ENCODE measurements at places on chromosomes 1 and 21.

- DNase-seq, result no peak
Measured at GRCh38 chr1:20345419-20345818, 54.7 kb downstream of the VWA5B1 start.

GRCh38 chr1:18765725-18766124 is 93.7 kb downstream of the TAS1R2 start:
- no peak for DNase-seq

- DNase-seq, result no peak
Measured at GRCh38 chr1:158248771-158249170, 5.5 kb upstream of the CD1A start.

GRCh38 chr1:119632841-119633240 is 15.2 kb downstream of the ZNF697 start:
- no peak for DNase-seq

DNA sequence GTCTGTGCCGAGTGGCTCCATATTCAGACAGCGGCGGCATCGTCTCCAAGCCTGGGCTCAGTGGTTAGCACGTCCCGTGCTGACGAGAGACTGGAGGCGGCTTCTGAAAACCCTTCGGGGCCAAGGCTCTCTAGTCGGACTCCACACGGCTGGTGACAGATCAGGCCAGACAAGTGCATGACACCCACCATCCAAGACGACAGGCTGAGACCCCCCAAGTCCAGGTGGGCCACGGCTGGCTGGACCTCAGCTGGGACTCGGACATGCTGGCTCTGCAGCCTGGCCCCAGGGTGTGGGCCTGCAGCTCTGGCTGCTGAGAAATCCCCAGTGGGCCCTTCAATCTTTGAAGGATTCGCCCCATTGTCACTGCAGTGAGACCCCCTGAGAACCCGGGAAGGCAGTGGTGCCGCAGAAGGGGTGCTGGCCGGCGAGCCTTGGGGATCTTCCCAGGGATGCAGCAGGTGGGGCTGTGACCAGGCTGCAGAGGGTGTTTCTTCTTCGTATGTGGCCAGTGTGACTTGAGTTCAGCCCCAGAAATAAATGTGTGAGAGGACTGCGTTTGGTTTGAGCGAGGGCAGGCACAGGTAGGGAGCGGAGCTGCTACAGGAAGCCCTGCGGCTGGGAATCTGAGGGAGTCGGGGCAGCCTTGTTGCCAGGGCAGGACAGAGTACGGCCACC is 15.9 kb upstream of the SLC19A1 start:
- DNase-seq, result no peak

GRCh38 chr1:118118469-118118868 is 66.6 kb downstream of the SPAG17 start:
- DNase-seq, result no peak

GRCh38 chr1:42052072-42052699 is 101.0 kb upstream of the GUCA2B start:
- DNase-seq, result no peak

- no peak for DNase-seq
Measured at GRCh38 chr1:79849388-79849787, 842.9 kb upstream of the ADGRL4 start.

- DNase-seq, result no peak
Measured at GRCh38 chr1:19427087-19427781, 58.1 kb downstream of the CAPZB start.

- no peak for DNase-seq
Measured at GRCh38 chr1:95301614-95302013, 67.6 kb downstream of the RWDD3 start.

- no peak for DNase-seq
Measured at GRCh38 chr1:212743901-212744475, 44.3 kb upstream of the BATF3 start.

DNA sequence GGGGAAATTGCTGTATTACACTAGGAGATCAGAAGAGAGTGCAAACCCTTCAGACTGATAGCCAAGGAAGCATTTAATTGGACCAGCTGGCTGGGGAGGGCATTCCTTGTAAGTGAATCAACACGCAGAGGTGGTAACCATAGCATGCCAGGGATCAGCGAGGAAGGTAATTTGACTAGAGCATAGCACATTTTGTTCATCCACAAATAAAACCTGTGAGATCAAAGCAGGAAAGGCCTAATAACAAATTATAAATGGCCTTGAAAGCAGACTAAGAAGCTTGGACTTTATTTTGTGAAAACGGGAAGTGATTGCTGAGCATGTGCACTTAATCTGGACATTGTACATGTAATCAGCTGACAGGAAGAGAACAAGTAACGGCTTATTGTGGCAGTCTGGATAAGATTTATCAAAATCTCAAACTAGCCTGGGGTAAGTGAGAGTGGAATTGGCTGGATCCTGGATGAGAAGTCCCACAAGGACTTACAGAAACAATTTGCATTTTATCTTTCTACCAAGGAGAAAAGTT is 11.7 kb upstream of the CD55 start:
- no peak for DNase-seq

- no peak for DNase-seq
Measured at GRCh38 chr1:22075718-22076117, 23.2 kb downstream of the CDC42 start.

DNA sequence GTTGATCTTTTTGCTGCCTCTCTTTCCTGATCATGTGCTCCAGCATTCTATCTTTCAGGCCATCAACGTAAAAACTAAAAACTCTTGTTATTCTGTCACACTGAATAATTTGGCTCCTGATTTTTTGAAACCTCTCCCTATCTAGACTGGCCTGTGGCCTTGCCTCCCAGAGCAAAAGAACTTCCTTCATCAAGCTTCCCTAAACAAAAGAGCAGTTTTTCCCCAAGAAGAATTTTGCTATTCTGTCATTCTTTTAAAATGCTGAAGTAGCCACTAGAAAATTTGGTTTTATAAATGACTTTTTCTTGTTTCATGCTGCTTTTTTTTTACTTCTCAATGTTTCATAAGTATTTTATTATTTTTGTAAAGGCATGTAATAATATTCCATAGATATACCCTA is 37.1 kb upstream of the CR2 start:
- no peak for DNase-seq

DNA sequence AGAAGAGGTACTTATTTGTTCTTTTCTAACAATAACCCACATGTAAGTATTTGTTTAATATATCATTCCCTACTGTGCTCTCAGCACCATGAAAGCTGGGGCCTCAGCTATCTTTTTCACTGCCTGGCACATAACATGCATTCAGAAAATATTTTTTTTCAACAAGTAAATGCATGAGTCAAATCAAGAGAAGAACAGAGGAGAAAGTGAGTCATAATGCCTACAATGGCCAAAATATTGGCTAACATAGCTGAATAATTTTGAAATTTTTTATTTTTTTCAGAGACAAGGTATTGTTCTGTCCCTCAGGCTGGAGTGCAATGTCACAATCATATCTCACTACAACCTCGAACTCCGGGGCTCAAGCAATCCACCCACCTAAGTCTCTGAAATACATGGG is 252.2 kb upstream of the ADAMTS5 start:
- peak; percentile 21 for DNase-seq

- DNase-seq, result no peak
Measured at GRCh38 chr1:22494144-22494543, 42.5 kb downstream of the ZBTB40 start.

DNA sequence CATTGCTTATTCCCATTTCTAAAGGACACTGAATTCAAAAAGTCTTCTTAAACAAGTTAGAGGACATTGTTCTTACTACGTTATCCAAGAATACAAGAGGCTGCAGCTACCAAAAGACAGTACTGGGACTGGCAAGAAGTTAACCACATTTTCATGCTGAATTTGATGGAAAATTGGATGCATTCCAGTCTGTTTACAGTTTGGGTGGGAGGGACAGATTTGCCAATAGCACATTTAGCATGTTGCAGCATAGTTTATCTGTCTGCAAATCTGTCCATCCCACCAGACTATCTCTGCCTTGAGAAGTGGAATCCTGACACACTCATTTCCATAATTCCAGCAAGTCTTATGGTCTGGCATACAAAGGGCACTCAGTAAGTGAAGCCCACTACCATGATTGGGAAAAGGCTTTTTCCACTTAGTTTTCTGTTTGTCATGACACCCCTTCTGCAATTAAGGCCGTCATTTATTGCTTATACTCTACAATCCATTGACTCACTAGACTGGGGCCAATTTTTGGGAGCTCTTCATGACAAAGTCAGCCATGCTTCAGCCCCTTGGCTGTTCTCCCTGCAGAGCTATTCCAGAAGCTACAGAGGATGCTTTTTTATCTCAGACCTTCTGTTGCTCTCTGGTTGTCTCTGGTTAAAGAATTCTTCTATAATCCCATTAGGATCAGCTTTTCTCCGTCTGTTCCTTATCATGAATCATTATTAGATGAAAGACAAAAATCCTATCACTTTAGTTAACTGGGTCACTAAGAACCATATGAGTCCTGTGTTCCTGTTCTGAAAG is 355.8 kb upstream of the PTBP2 start:
- DNase-seq, result no peak

DNA sequence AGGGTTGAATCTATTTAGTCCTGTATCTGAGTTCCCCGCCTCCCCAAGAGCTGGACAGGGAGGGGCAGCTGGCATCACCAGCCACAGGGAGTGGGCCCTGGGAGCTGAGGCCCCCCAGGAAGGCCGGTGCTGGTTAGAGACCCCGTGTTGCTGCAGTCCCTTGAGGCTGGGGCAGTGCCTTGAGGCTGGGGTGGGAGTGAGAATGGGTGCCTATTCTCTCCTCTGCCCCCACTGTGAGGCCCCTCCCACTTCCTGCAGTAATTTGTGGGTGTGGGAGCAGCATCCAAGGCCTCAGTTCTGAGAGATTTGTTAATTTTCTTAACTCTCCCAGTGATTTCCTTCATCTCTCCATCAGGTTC is 2.5 kb upstream of the TRAPPC3 start:
- no peak for DNase-seq

GRCh38 chr1:202562444-202563060 is 147.7 kb downstream of the SYT2 start:
- no peak for DNase-seq

DNA sequence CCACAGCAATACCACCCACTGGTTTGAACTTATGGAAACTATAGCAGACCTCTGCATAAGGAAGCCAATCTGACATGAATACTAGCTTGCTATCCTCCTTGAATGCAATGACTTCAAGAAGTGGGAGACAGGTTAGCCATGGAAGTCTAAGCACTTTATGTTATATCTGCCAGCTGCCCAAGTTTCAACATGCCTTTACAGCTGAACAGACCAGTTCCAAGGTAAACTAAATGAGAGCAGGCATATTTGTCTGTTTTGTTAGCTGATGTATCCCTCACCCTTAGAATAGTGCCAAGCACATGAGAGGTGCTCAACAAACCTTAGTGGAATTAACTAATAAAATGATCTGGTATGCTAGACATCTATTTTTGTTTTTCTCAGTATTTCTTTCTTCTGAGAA is 65.1 kb downstream of the ALG14 start:
- no peak for DNase-seq

- DNase-seq, result peak; percentile 33
Measured at GRCh38 chr1:75811211-75811981, 14.7 kb downstream of the MSH4 start.

DNA sequence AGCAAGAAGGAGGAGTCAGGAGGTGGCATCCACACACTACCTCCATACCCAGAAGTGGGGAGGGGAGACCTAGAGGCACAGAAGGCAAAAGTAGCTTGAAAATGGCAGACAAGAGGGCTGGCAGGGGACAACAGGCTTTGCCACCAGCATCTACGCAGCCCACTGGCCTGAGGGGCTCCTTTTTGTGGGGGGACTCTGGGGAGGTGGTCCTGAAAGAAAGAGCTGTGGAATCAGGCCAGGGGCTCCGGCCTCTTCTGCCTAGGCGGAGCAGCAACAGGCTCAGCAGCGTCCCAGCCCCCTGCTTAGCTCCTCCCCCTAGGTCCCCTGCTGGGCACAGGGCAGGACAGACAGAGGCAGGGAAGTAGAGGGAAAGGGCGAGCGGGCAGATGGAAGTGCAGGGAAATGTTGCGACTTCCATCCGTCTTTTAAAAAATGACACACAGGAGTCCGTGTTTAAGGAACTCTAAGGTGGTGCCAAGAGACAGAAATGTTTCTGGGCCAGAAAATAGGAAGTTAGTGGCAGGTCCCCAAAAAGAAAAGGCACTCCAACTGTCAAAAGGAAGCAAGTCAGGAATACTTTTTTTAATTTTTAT is 10.0 kb upstream of the LEFTY2 start:
- DNase-seq, result no peak

DNA sequence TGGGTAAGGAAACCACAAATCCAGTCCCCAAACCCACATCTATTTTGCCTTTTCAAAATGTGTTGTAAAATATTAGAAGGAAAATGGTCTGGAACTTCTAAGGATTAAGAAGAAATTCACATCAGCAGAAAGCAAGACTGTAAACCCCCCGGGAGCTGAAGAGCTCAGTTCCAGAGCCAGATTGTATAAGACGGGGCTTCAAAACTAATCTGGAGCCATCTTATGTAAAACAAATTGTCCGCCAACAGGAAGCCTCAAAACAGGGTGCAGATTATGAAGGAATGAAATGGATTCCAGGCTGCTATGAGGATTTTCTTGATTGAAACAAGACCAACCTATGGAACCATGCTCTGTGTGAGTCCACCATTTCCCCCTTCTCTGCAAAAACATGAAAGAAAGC is 25.1 kb upstream of the HUNK start:
- no peak for DNase-seq

DNA sequence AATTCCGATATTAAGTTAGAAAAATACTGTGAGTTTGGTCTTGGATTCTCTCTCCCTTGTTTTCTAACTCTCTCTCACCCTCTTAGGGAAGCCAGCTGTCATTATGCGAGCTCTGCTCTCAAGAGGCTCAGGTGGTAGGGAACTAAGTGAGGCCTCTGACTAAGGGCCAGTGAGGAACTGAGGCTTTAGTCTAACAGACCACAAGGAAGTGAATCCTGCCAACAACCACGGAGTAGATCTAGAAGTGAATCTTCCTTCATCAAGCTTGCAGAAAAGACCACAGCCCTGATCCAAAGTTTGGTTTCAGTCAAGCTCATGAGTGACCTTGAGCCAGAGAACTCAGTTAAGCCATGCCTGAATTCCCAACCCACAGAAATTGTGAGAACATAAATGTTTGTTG is 180.1 kb upstream of the PRMT6 start:
- no peak for DNase-seq

DNA sequence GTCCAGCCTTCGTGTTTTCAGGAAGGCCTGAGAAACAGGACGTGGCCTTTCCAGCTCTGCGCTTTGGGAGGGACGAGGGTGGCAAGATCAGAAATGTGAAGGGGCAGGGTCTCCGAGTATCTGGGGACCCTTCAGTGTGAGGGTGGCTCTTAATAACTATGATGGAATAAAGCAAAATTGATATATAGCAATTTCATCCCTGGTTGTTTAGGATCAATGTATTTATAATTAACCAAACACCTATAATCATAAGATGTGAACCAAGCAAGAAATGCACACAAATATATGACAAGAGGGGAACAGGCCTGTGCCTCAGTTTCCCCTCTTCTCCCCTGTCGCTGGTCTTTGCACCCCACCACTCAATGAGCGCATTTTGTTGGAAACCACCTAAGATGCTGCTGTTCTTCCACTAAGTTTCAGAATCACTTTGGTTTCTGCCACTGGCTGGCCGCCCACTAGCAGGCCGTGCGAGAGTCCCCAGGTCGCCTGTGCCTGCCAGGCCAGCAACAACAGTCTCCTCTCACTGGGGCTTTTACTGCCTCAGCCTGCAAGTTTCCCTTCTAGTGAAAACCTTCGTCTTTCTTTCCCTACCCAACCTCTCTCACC is 36.6 kb downstream of the UBASH3A start:
- no peak for DNase-seq

Measured in fibroblast of skin of left biceps (primary cell).